ENCODE measurements at places on chromosomes 7 and 10. TPM values are rescaled to one million over a fixed set of nuclear protein-coding genes. Genes with fewer than 3 reads are reported as not detected.
A peak's percentile ranks its signal among the peaks of the same experiment; 100 is the strongest.

Gene CPVL
- not detected for total RNA-seq

Gene ASB15
- total RNA-seq, result not detected

DNA sequence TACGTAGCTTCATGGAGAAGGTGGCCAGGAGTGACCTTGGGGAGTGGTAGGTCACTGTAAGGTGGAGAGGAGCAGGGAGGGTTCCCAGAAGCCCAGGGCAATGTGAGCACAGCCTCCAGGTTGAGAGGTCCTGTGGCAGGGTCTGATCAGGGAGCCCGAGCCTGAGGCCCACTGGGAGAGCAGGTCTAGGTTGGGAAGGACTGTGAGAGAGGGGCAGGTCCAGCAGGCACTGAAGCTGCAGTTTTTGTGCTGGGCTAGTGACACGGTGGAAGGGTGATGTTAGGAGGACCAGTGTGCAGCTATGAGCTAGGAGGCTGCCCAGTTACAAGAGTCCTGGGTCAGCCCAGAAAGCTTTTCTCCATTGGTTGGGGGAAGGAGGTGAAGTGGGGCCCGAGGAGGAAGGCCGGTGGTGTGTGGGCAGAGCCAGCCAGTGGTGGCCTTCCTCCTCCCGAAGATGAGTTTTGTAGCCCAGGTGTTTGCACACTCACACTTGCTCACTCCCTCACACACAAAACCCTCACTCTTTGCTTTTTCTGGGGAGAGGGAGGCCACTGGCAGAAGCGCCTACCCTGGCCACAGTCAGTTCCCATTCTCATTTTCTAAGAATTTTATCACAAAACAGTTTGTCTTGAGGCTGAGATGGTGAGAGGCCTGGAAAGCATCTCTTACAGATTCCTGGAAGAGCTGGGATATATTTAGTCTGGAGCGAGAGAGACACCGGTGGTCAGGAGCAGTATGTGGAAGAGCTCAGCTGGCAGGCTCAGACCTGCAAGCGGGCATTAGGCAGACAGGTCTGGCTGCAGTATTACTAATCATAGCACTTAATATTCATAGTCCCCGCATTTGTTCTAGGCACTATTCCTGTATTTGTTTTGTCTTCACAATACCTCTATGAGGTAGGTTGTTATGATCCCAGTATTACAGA, 57.1 kb downstream of the ZNF467 start:
- peak overlapping the region; percentile 94 for H3K4me3 ChIP-seq
- H3K27ac ChIP-seq, result peak overlapping the region; percentile 52
- peaks cover 8% of the 10 kb centered on the region for H3K36me3 ChIP-seq
- no peak for DNase-seq
- H3K4me1 ChIP-seq, result peaks cover 37% of the 10 kb centered on the region

DNA sequence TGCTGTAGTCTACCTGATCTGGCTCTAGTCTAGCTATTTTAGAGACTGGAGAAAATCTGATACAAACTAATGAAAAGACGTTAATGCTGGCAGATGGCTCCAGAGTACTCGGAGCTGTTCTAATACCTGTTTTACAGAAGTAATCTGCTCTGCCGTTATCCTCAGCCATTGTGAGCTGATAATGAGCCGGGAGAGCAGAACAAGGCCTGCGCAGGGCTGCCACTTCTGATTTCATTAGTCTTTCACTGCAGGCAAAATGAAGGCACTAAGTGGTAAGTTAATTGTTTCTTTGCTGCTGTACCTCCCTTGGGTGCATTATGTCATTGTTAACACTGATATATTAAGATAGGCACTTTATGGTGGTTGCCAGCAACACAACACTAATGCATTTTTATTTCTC, 456.4 kb upstream of the PFKP start:
- H3K36me3 ChIP-seq, result no peaks in the 10 kb centered on the region
- H3K27ac ChIP-seq, result no peak overlapping the region
- DNase-seq, result no peak
- H3K4me1 ChIP-seq, result no peaks in the 10 kb centered on the region

DNA sequence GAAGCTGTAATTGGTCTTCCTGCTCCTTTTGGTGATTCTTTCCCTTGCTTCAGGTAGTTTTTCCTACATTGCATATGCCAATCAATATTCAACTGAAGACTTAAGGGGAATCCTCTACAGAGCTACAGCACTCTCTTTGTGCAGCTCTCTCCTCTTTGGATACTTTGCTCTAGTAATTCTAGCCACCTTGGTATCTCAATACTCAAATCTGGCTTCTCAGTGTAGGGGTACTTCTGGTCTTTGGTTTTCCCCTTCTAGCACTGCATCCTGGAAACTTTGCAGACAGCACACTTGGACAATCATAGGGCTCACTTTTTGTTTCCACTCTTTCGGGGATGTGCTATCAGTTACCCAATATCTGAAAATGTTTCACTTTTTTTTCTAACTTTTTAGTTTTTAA, 9.9 kb downstream of the PHTF2 start:
- DNase-seq, result no peak
- H3K27me3 ChIP-seq, result no peaks in the 10 kb centered on the region
- H3K4me3 ChIP-seq, result no peak overlapping the region

DNA sequence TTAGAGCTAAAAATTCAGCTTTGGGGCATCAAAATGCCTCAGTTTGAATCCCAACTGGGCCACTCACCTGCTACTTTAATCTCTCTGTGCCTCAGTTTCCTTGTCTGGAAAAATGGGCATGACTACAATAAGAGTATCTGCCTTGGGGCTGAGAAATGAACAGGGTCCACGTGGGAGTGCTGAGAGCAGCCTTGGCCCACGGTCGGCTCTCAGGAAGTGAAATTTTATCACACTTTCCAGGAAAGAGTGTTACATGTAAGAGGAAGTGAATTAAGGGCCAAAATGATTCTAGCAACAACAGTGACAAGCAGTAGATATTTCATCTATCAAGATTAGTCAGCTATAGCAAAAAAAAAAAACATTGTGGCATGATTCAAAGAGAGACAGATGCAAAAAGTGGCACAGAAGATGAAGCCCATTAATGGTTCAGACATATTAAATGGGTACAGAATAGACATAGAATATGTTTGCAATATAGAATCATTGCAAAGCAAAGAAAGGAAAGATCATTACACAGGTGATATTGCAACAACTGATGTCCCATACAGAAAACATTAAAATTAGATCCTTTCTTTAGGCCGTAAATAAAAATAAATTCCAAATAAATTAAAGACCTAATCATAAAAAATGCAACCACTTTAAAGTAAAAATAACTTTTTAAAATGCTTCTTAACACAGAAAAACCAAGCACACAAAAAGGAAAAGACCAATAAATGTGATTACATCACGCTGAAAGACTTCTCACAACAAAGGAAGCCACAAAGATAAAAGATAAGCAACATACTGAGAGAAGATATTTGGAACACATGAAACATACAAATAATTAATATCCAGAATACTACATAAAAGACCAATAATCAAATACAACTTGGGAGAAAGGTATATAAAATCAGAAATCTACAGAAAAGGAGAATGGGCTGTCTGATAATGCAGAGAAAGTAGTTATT, 4.3 kb downstream of the TMEM273 start:
- DNase-seq, result peak; percentile 61
- H3K27me3 ChIP-seq, result peaks cover 25% of the 10 kb centered on the region

GRCh38 chr7:79272938-79273337, 180.5 kb downstream of the MAGI2 start:
- no peak overlapping the region for H3K27ac ChIP-seq
- DNase-seq, result no peak
- H3K4me1 ChIP-seq, result no peaks in the 10 kb centered on the region
- no peaks in the 10 kb centered on the region for H3K36me3 ChIP-seq

GRCh38 chr10:99906470-99906869, 103.3 kb downstream of the DNMBP start:
- no peak for DNase-seq
- no peaks in the 10 kb centered on the region for H3K27me3 ChIP-seq
- H3K36me3 ChIP-seq, result peaks cover 7% of the 10 kb centered on the region
- no peak overlapping the region for H3K4me3 ChIP-seq
- H3K27ac ChIP-seq, result no peak overlapping the region

- H3K4me3 ChIP-seq, result no peak overlapping the region
- H3K36me3 ChIP-seq, result no peaks in the 10 kb centered on the region
- no peak for DNase-seq
- peaks cover 4% of the 10 kb centered on the region for H3K27me3 ChIP-seq
These were observed 61.8 kb downstream of the TACC2 start for GRCh38 chr10:122050811-122051210.

DNA sequence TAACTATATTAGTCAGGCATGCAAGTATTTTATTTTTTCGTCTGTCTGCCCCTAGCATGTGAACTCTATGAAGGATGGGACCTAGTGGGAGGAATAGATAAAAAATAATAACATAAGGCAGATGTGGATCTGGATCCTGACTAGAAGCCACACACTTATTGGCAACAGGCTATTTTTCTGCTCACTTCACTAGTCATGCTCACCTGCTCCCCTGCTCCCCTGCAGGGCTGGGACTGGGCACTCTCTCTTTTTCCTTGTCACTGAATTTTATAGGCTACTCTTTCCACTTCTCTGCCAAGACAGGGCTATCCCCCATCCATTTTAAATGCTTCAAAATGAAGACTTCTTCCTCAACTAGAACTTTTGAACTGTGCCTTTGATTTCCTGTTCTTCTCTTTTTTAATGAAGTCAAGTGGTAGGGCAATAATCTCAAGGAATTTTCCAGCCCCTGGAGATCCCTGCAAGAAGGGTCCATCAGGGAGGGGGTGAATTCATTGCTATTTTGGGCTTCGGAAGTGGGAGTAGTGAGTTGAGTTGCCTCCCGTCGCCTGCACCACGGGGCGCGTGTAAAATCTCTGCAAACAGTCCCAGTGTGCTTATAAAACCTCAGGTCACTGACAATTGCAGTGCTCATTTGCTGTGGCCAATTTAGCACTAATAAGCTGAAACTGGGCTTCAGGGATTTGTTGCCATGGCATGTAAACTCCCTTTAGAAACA, 156.7 kb upstream of the NPVF start:
- no peaks in the 10 kb centered on the region for H3K4me1 ChIP-seq
- no peak overlapping the region for H3K4me3 ChIP-seq
- DNase-seq, result no peak
